ENCODE measurements at places on chromosomes 13 and 19.

- no peak for DNase-seq
Observed at GRCh38 chr19:49315111-49315510, 9.9 kb downstream of the SLC6A16 start.

- DNase-seq, result no peak
Observed at GRCh38 chr13:95749545-95749944, 72.6 kb downstream of the DNAJC3 start.

DNA sequence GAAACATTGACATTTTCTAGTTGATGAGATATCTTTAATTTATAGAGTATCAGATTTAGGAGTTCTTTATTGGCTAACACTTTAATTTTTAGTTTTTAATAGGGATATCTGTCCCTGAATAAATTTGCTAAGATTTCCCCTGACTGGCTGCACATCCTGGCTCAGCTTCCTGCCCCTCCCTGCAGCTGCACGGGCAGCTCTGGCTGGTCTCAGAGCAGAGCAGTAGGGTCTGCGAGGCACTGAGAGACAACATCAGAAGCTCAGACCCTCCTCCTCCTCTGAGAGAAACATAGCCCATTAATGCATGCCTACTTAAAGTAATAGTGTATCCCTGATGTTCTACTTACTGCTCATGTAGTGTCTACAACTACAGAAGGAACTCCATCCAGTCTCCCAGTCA, 139.2 kb downstream of the TNFSF13B start:
- no peak for DNase-seq

DNA sequence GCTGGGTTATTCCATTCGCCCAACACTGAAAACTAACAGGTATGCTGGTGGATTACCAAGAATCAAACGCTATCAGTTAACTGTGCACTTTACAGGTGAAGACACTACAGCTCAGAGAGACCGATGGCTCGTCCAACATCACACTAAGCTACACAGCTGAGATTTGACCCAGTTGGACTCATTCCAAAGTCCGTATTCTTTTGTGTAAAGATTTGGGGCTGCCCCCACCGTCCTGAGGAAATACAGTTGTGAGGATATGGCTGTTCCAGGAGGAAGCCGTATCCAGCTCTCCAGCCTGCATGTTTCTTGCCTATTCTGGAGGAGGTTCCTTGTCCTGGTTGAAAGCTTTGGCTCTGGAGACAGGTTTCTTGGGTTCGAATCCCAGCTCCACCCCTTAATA, 4.2 kb downstream of the ZSCAN5A start:
- no peak for DNase-seq

DNA sequence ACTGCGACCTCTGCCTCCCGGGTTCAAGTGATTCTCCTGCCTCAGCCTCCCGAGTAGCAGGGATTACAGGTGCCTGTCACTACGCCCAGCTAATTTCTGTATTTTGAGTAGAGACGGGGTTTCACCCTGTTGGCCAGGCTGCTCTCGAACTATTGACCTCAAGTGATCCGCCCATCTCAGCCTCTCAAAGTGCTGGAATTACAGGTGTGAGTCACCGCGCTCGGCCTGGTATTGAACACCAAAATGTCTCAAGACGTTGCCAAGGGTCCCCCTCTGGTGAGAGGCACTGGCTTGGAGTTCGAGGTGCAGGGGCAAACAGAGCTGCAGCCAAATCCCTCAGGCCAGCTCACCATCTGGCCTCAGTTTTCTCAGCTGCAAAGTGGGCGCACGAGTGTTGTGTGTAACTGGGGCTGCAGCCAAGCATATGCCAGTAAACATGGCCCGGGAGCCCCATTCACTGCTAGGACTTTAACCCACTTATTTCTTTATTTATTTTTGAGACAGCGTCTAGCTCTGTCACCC, 8.0 kb downstream of the TJP3 start:
- no peak for DNase-seq

DNA sequence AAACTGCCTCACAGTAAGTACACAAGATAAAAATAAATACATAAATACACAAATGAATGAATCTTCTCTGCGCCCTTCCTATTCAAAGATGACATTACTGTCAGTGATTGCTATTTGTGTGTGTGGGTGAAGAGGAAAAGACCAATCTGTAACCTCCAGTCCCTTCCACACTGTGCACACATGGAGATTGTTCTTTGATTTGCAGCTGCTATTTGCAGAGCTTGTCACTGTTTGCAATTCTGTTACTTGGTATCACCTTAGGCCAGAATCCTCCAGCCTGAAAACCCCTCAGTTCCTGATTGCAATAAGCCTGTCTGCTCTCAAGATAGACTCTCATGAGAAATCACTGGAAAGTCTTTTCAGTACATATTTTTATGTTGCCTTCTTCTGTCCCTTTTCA, 1314.9 kb downstream of the PCDH9 start:
- no peak for DNase-seq

DNA sequence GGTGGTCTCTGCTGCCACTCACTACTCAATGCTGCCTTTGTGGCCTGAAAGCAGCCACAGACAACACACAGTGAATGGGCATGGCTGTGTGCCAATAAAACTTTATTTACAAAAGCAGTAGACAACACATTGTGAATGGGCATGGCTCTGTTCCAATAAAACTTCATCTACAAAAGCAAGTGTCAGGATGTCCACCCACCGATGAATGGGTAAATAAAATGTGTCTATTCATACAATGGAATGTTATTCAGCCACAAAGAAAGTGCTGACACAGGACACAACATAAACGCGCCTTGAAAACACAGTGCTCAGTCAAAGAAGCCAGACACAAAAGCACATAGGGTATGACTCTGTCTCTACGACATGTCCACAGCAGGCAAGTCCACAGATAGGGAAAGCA, 20.1 kb downstream of the ZSCAN5A start:
- peak; percentile 58 for DNase-seq

DNA sequence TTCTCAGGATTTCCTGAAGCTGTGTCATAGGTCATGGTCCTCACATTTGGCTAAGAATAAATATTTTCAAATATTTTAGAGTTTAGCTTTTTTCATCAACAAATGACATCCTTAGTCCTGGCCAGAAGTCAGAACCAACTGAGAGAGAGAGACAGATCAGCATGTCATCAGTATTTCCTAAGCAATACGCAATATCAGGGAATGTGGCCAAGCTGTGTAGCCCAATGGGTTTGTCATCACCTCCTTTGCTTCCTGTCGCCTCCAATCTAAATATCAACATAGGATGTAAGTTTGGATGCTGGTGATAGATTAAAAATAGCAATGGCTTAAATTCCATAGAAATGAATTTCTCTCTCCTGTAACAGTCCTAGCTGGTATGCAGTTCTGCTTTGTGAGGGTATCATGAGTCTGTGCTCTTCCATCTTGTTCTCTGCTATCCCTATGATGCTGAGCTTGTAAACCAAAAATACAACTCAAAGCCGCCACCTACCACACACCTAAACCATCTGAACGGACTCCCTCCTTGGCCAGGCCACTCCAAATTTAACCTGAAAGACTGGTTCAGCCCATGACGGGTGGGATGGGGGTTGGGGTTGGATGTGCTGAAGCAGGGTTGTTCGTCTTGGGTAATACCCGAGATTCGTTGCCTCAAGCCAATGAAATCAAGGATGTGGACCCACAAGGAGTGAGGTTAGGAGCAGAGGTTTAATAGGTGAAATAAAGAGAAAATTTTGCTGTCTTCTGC, 10.0 kb upstream of the IGSF23 start:
- no peak for DNase-seq

- DNase-seq, result no peak
Observed at GRCh38 chr13:22161871-22162270, 491.0 kb downstream of the FGF9 start.

DNA sequence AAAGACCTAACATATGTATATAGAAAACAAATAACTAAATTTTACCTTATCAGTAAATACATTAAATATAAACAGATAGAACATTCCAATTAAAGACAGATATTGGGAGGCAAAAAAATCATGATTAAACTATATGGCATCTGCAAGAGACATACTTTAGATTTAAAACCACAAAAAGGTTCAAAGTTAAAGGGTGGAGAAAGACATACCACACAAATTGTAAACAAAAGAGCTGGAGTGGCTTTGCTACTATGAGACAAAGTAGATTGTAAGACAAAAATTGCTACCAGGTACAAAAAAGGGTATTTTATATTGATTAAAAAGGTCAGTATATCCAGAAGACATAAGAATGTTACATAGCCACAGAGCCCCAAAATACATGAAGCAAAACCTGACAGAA, 200.2 kb downstream of the KCNRG start:
- no peak for DNase-seq

GRCh38 chr13:94345374-94346195, 133.9 kb downstream of the DCT start:
- no peak for DNase-seq

GRCh38 chr19:43624933-43625332, 5.5 kb upstream of the ZNF428 start:
- no peak for DNase-seq

DNA sequence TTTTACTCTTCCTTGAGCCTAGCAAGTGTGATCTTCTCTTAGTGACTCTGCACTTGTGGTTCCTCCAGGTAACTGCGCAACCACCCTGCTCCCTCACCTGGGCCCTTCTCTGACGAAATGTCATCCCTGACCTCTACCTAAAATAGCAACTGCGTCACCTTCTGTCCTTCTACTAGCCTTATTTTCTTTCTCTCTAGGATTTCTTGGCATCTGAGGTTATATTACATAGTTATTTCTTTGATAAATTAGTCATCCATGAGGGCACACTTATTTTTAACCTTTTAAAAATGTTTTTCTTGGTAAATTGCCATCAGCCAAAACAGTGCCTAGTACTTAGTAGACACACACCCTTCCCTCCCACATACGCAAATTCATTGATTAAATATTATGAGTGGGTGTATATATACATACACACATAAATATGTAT, 355.5 kb downstream of the ENOX1 start:
- DNase-seq, result no peak

DNA sequence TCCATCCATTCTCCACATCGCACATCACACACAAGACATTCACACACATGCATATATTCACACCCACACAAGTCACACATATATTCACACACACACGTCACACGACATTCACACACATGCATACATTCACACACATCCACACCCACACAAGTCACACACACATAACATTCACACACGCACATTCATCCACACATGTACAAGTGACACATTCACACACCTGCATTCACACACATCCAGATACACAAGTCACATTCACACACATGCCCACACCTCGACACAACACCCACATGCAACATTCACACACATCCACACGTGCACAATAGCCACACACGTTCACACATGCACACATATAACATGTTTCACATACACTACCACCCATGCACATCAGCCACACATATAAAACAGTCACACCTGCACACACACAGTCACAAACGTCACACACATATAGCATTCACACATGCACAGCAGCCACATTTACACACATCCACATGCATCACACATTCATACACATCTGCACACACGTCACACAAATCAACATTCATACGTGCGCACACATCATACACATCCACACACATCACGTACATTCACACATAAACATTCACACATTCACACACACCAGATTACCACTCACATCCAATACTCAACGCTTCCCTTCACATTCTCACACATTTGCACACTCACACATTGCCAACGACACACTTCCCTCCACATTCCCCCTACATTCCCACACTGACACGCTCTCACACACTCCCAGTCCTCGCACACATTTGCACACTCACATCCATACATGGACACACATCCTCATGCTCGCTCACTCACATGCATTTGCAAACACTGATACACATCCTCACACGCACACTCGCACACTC, 41.0 kb downstream of the ANKRD10 start:
- DNase-seq, result no peak

- no peak for DNase-seq
Observed at GRCh38 chr13:28245465-28245864, 107.1 kb downstream of the PAN3 start.

GRCh38 chr13:48901781-48902180, 73.9 kb upstream of the FNDC3A start:
- DNase-seq, result no peak

DNA sequence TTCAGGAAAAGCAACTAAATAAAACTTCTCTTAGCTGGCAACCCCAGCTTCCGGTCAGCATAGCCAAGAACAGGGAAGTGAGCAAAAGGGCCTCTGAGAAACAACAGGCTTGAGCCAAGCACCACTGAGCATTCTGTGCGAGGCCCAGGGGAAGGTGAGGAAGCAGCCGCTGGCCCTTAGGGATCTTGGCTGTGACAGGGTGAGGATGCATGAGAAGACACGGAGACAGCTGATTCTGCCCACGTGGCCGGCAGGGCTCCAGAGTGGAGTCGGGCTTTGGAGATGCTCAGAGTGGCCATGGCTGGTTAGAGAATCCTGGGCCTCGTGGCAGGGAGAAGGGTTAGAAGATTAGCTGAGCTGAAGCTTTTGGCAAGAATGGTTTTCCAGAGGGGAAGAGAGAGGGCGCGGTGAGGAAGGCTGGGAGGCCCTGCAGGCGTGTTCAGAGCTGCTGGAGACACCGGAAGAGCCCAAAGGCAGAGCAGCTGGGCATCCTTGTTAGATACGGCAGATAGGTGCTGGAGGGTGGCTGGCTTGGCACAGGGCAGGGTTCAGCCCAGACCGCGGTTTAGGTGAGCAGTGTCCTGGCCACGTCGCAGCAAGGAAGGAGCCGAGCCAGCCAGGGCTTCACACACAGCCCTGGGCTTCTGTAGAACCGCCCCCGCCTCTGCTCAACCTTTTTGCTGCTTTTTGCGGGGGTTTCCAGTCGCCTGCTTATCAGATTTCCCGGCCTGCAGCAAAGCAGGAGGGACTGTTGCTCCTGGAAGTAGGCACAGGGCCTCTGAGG, 17.3 kb downstream of the UPF1 start:
- no peak for DNase-seq

GRCh38 chr19:49366110-49366509, 2.4 kb downstream of the DKKL1 start:
- DNase-seq, result no peak

DNA sequence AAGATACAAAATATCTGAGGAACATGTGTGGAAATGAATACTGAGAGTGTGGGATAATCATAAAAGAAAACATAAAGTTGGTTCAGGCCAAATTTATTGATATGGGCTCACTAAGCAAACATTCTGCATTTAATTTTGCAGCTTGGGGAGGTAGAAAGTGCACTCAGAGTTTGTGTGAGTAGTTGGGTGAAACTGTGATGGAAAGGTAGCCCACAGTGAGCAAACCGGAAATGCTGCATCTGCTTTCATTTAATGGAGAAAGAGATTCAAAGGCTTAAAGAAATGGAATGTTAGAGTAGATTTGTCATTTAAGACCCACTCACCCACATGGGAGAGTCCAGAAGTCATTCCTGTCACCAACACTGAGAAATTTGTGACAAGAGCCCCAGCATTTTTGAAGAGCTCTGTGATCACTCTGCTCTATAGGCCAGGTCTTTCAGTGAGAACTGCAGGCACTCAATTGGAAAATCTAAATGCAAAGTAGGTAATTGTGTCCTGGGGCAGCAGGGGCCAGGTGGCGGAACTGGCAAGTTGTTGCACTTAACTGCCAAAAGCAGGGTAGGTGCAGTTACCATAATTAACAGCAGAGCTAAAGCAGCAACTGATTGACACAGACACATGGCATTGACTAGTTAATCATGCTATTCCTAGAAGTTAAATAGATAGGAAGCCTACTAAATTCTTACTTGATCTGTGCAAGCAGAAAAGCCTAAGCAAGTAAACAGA, 1228.3 kb upstream of the PCDH20 start:
- no peak for DNase-seq

Measured in NCI-H2029 treated with DMSO at 0.1 percent for 48 hours (cell line).